ENCODE measurements at places on chromosomes 2 and 18. TPM values are rescaled to one million over a fixed set of nuclear protein-coding genes. Genes with fewer than 3 reads are reported as not detected.
A peak's percentile ranks its signal among the peaks of the same experiment; 100 is the strongest.

DNA sequence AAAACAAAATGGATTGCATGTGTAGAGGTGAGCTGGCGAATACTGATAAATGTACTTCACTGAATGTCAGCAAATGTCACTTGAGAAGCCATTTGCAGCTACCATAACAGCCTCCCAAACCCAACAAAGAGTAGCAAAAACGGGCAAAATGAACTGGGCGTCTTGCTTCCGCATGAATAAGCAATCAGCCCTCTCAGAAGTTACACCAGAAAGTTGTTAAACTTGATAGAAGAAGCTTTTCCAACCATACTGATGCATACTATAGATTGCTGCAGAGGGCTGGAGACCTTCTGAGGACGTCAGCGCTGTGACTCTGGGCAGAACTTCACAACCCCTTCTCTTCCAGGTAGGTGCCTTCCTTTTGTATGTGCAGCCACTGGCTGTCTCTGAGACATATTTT lies 18.7 kb upstream of the SIX3 start:
- no peak overlapping the region for H3K4me3 ChIP-seq
- H3K27me3 ChIP-seq = peaks cover 64% of the 10 kb centered on the region
- H3K36me3 ChIP-seq = no peaks in the 10 kb centered on the region
- no peak for DNase-seq
- H3K4me1 ChIP-seq = peaks cover 4% of the 10 kb centered on the region

GRCh38 chr2:26567534-26567933 lies 73.6 kb downstream of the CIB4 start:
- H3K4me1 ChIP-seq = peaks cover 2% of the 10 kb centered on the region

GAD1 gene
- total RNA-seq = 41.4 TPM

NOSTRIN gene
- not detected for total RNA-seq

LGALSL gene
- total RNA-seq = 2.6 TPM

GRCh38 chr2:175855236-175855635 lies 146.8 kb downstream of the LNPK start:
- H3K36me3 ChIP-seq = no peaks in the 10 kb centered on the region
- no peak overlapping the region for H3K27ac ChIP-seq
- H3K4me1 ChIP-seq = no peaks in the 10 kb centered on the region

SCYGR4 gene
- not detected for total RNA-seq

DNA sequence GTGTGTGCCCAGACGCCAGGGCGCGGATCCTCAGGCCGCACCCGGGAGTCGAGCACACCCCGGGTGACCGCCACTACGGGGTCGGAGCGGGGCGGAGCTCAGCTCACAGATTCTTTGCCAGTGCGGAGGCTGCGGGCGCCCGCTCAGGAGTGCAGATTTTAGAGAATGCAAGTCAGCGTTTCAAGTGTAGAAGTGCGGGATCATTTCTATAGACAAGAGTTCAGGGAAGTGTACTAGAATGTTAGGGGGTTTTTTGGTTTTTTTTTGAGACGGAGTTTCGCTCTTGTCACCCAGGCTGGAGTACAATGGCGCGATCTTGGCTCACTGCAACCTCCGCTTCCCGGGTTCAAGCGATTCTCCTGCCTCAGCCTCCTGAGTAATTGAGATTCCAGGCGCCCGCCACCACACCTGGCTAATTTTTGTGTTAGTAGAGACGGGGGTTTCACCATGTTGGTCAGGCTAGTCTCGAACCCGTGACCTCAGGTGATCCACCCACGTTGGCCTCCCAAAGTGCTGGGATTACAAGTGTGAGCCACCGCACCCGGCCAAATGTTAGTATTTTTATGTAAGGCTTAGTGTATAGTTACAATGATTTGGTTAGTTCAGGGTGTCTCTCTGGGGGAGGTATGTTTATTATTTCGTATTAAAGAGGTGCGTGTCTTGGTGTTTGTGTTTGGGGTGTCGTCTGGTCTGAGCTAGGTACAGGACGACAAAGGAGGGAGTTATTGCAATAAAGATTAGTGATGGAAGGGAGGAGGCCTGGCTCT lies 619 bp upstream of the FAM168B start:
- no peak for DNase-seq
- H3K27me3 ChIP-seq = no peaks in the 10 kb centered on the region
- H3K4me3 ChIP-seq = peak overlapping the region; percentile 90

- H3K4me3 ChIP-seq = no peak overlapping the region
- H3K27me3 ChIP-seq = no peaks in the 10 kb centered on the region
- no peak for DNase-seq
- no peak overlapping the region for H3K27ac ChIP-seq
Measured at GRCh38 chr2:145116834-145117725, 597.2 kb upstream of the ZEB2 start.

DNA sequence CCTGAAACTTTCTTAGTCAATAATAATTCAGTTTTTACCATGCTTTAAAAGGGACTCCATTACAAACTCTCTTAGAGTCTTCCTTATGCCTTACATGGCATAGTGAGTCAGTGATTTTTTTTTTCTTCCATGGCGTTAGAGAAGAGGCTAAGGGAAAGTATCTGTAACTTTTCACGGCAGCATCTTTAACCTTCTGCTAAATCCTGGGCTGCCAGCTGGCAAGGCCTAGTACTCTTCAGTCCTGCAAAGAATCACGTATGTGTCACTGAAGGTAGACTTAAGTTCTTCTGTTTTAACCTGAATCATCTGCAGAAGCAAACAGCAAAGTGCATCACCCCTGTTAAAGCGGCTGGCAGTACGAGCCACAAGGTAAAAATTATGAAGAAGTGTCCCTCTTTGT lies 286.3 kb upstream of the FN1 start:
- no peaks in the 10 kb centered on the region for H3K36me3 ChIP-seq
- no peak for DNase-seq
- H3K27me3 ChIP-seq = no peaks in the 10 kb centered on the region
- no peak overlapping the region for H3K27ac ChIP-seq

- H3K36me3 ChIP-seq = no peaks in the 10 kb centered on the region
- H3K4me3 ChIP-seq = no peak overlapping the region
- H3K27ac ChIP-seq = no peak overlapping the region
Measured at GRCh38 chr18:37465958-37466357, 99.6 kb downstream of the CELF4 start.

DNA sequence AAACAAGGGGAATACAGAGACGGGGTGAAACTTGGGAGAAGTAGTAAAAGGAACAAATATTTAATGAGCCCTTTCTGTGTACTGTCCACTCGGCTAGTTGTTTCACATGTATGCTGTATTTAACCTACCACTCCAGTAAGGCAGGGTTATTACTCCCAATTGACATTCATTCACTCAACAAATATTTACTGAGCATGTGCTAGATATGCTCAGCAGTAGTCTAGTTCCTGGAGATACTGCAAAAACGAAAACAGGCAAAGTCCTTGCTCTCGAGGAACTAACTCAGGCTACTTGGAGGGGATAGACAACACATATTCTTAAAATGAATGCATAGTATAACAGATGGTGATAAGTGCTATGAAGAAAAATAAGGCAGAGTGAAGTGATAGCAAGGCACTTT lies 207.3 kb downstream of the SS18 start:
- H3K4me1 ChIP-seq = no peaks in the 10 kb centered on the region
- no peak overlapping the region for H3K27ac ChIP-seq
- no peak overlapping the region for H3K4me3 ChIP-seq
- H3K36me3 ChIP-seq = no peaks in the 10 kb centered on the region
- no peak for DNase-seq

DNA sequence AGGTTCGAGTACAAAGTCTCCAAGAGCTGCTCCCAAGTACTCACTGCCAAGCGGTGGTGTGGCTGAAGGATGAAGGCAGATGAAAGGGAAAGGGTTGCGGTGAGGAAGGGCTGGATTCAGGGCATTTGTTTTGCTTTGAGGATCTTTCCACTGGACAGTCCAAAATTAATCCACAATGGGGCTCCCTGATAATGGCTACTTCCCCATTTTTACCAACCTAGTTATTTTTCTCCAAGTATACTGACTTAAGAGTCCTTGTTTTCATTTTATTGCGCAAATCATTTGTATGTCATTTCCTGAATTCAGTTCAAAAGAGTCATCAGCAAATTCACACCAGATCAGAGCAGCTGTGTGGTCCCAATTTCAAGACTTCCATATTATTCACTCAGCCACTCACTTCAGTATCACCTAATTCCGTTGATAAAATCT lies 464 bp upstream of the SESTD1 start:
- peaks cover 13% of the 10 kb centered on the region for H3K36me3 ChIP-seq
- H3K27me3 ChIP-seq = peaks cover 34% of the 10 kb centered on the region
- peaks cover 18% of the 10 kb centered on the region for H3K4me1 ChIP-seq
- peak overlapping the region; percentile 59 for H3K27ac ChIP-seq
- DNase-seq = no peak

- peaks cover 74% of the 10 kb centered on the region for H3K4me1 ChIP-seq
- DNase-seq = peak; percentile 22
Measured at GRCh38 chr2:110865188-110865587, 132.8 kb downstream of the ACOXL start.

DNA sequence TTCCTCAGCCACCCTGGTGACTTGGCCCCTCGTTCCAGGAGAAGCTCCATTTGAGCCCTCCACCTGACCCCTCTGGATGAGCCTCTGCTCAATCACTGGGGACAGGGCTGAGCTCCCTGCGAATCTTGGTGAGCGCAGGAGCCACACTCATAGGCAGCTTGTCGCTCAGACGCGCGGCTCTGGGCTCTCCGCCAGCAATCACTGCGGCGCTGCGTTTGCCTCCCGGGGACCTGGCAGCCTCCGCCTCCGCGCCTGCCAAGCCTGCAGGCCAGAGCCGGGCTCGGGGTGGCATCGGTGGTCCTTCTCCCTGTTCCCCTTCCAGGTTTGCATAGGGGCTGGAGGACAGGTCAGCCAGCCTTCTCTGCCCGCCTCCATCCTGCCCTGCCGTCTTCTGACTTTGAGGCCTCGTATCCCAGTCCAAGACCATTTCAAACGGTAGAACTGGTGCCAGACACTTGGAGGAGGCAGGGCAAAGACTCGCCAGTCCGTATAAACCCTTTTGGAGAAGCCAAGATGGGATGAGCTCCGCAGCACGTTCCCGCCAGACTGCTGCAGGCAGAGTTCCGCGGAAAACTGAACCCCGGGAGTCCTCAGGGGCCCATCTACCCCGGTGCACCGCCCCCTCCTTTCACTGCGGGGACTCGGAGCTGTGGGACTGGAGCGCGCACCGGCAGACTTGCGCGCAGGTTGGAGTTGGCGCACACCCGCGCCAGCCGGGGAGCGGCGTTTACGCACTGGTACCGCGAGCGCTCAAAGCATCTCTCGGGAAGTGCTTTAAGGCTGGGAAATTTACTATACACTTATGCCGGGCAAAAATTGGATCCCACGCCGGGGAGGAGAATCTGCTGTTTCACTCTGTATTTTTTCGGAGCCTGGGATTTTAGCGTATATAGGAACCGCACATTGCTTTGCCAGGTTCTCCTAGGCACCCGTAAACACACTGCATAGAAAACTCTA lies 1.1 kb upstream of the TACR1 start:
- DNase-seq = no peak
- H3K4me1 ChIP-seq = peaks cover 3% of the 10 kb centered on the region
- no peaks in the 10 kb centered on the region for H3K36me3 ChIP-seq
- no peak overlapping the region for H3K4me3 ChIP-seq
- H3K27ac ChIP-seq = no peak overlapping the region

DNA sequence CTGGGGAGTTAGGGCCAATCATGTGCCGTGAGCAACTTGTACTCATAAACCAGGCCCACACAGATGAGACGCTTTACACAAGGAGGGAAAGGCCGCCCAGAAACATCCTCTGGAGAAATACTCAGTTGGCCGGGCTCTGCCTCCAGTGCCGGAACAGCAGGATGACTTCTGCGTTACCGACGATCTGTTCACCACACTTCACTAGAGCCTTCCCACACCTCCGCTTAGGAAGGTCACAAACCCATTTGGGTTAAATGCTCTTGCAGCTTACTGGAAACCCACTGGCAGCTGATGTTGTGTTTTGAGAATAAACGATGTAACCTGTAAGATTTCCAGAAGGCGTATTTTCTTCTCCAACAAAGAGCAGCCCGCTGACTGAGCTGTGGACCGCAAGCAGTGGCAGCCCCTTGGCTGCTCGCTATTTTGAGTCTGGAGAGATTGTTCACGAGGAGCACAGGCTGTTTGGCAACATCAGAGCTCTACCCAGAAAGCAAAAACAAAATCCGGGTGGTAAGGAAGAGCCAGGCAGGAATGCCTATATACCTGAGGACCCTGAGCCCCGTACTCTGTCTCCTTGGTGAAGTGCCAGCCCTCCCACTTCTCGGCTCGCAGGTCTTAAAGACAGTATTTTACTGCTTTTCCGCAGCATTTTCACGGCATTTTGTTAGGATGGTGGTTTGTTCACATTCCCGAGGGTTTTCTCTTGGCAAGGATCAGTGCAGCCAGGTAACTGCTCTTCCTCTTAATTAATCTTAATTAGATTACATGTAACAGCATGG lies 44.0 kb downstream of the COLEC12 start:
- no peak overlapping the region for H3K27ac ChIP-seq
- no peak overlapping the region for H3K4me3 ChIP-seq
- DNase-seq = no peak
- H3K36me3 ChIP-seq = no peaks in the 10 kb centered on the region
- no peaks in the 10 kb centered on the region for H3K27me3 ChIP-seq
- no peaks in the 10 kb centered on the region for H3K4me1 ChIP-seq

DNA sequence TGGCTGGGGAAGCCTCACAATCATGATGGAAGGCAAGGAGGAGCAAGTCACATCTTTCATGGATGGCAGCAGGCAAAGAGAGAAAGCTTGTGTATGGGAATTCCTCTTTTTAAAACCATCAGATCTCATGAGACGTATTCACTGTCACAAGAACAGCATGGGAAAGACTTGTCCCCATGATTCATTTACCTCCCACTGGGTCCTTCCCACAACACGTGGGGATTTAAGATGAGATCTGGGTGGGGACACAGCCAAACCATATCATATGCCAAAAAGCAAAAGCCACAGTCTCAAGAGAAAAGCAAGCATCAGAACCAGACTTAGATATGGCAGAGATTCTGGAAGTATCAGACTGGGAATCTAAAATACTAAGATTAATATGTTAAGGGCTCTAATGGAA lies 30.0 kb upstream of the SCRN3 start:
- no peaks in the 10 kb centered on the region for H3K27me3 ChIP-seq
- no peak overlapping the region for H3K4me3 ChIP-seq
- H3K27ac ChIP-seq = no peak overlapping the region
- H3K36me3 ChIP-seq = peaks cover 62% of the 10 kb centered on the region

DNA sequence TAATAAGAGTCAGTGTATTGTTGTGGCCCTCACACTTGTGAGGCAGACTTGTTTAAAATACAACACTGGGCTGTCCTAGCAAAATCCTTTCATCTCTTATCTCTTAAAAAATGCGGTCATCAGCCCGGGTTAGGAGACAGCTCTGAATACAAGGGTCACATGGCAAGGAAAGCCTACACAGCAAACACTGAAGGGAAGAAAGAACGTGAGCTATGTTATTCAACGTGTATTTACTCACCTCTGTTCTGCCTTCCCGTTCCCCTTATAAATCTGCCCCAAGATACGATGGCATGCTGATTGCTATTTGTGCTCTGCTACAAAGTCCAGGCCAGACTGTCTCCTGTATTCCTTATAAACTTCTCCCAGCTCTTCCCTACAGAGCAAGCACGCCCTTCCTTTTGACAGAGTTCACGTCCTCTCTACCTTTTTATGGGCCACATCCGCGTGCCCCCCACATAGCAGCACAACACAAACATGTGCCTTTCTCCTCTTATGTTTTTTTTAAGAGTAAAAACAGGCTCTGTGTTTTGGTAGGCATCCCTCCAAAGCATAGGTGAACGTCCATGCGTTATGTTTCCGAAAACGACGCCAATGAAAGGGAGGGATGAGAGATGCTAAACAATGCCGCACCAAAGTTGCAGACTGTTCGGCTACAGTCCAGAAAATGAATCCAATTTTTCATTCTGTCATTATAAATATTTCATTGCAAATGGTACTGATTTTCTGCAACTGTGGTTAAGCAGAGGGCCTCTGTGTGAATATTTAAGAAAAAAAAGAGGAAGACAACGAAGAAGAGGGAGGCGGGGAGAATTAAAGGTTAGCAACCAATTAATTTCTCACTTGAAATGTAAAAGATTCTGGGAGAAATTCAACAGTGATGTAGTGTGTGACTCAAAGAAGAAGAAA lies 274.7 kb downstream of the ZNF521 start:
- no peaks in the 10 kb centered on the region for H3K4me1 ChIP-seq
- no peaks in the 10 kb centered on the region for H3K36me3 ChIP-seq
- H3K27me3 ChIP-seq = no peaks in the 10 kb centered on the region
- no peak overlapping the region for H3K4me3 ChIP-seq
- no peak for DNase-seq

All from activated T-helper 2 cell treated with anti-CD3 and anti-CD28 coated beads, Interferon-gamma antibody, Interleukin-2, Interleukin-4, amounts not matched to agents 10 μg/mL and 5 μg/mL and 100 μg/mL, durations not matched to agents 14 hours and 24 hours and 36 hours (primary cell).